ENCODE measurements at places on chromosomes 16 and 17.

GRCh38 chr16:70725024-70725911, 39.4 kb upstream of the MTSS2 start:
- no peak for DNase-seq

GRCh38 chr16:83258366-83258928, 549.3 kb upstream of the HSBP1 start:
- no peak for DNase-seq

DNA sequence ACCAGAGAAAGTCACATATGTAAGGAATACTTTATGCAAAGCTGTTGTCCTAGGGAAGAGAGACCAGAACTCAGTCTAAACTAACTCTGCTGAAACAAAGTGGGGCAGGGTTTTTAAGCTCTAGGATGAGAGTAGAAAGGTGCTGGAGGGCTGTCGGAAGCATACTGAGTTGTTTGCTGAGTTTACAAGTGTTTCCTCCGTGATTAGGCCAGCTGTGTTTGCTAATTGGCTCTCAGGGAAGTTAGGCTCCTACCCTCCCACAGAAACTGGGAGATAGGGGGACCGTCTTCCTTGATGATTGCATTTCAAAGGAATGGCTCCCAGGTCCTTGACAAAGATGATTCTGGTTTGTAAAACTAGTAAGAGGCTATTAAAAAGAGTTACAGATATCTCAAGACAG, 24.4 kb upstream of the CRYM start:
- DNase-seq, result no peak

DNA sequence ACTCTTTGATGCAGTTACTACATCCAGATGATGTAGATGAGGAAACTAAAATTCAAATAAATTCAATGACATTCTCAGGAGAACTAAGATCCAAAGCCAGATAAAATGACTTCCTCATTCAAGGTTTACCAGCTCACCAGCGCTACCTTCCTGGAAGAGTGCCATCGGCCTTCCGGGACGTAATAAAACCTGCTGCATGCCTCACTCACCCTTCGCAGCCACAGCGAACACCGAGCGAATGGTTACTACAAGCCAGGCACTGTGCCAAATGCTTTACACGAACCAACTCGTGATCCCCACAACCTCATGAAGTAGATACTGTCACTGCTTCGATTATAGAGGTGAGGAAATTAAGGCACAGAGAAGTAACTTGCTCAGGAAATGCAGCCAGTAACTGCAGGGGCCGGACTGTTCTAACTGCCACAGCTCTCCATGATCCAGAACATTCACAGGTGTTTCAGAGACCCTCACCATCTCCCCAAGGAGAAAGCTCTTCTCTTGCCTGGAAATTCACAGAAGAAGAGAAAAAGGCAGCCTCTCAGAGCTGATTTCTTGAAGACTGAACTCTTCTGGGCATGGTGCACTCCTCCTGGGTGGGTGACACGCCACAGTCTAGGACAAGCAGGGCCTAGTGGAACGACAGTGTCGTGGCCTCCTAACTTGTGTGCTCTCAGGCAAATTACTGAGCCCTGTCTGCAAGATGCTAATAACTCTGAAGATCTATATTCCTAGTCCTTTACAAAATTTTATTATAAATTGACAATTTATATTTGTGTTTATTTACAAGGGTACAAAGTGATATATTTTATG, 46.8 kb downstream of the HIC1 start:
- no peak for DNase-seq

- no peak for DNase-seq
Measured at GRCh38 chr16:24996731-24997130, 18.4 kb downstream of the ARHGAP17 start.

- no peak for DNase-seq
Measured at GRCh38 chr17:69949973-69950695, 124.9 kb upstream of the KCNJ16 start.

DNA sequence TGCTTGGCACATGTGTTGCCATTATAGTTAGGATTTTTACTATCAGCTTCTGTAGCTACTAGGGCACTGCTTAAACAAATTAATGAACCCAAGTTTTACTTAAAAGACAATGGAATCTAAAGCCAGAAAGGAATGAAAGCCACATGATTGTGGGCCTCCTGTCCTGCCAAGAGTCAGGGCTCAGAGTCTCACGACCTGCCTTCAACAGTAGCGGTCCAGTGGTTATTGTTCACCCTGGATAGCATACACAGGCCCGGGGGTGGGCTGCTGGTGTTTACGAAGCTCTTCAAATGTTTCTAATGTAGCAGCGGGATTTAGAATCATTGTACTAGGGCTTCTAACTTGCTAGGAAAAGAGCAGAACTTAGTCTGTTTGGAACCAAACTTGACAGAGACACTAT, 7.8 kb downstream of the GABARAPL2 start:
- no peak for DNase-seq

GRCh38 chr16:4767872-4768548, 1.0 kb upstream of the ZNF500 start:
- DNase-seq, result no peak

DNA sequence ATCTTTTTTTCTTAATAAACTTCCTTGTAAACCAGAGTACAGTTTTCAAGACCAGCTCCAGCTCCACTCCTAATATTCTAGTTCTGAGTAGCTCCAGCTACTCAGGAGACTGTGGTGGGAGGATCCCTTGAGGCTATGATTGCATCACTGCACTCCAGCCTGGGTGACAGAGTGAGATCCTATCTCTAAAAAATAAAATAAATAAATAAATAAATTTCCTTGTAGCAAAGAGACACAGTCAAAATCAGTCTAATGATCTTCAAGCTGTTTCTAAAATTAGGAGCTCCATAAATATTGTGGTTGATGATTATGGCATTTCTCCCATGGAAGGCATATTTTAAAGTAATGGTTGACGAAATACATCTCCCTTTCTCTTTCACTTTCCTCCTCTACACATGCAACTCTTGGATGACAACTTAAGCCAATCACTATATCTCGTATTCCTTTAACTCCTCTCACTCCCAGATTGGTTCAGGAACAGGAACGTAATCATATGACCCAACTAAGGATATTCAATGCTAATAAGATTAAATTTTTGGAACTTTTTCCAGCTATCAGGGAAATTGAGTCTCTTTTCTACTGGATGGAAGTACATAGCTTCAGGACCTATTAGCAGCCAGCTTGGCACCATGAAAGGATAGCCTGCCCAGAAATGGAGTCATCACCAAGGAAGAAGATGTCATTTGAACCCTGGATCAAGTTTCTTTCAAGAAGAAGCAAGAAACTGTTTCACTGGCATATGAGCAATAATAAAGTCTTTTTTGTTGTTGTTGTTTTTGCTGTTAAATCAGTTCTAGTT, 42.1 kb upstream of the TAOK1 start:
- no peak for DNase-seq

DNA sequence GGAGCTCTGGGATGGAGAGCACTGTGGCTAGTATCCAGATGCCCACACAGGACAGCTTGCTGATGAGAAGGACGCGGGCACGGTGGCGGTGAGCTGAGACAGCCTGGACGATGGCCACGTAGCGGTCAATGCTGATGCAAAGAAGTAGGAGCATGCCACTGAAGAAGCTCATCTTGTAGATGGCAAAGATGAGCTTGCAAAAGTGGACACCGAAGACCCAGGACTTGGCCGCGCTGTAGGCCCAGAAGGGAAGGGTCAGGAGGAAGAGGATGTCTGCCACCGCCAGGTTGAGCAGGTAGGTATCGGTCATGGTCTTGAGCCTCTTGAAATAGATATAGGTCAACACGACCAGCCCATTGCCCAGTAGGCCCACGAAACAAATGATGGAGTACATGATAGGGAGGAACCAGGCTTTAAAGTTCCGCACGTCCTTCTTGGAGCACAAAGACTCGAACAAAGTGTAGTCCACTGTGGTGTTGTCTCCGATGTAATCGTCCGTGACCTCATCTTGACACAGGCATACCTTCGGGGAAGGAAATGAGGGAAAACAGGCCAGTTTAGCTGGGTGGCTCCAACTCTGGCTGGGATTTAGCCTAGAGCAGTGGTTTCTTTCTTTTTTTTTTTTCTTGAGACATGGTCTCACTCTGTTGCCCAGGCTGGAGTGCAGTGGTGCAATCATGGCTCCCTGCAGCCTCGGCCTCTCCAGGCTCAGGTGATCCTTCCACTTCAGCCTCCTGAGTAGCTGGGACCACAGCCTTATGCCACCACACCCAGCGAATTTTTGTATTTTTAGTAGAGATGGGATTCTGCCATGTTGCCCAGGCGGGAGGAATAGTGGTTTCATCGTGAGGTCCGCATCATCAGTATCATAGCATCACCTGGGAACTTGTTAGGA, 9.7 kb downstream of the CCR7 start:
- no peak for DNase-seq

- DNase-seq, result no peak
Measured at GRCh38 chr17:79814127-79814973, 17.5 kb upstream of the CBX8 start.

GRCh38 chr16:30967795-30968194, 10.2 kb downstream of the SETD1A start:
- no peak for DNase-seq

DNA sequence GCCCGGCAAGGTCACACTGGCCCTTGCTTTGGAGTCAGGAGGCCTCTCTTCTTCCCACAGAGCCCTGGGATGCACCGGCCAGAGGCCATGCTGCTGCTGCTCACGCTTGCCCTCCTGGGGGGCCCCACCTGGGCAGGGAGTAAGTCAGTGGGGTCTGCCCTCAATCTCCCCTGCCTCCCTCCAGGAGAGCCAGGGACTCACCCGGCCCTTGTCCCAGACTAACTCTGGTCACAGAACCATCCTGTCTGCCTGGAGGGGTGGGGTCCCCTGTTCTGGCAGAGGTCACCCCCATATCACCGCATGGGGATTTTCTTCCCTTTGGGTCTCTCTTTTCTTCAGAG, 222 bp downstream of the ZG16B start:
- DNase-seq, result no peak

DNA sequence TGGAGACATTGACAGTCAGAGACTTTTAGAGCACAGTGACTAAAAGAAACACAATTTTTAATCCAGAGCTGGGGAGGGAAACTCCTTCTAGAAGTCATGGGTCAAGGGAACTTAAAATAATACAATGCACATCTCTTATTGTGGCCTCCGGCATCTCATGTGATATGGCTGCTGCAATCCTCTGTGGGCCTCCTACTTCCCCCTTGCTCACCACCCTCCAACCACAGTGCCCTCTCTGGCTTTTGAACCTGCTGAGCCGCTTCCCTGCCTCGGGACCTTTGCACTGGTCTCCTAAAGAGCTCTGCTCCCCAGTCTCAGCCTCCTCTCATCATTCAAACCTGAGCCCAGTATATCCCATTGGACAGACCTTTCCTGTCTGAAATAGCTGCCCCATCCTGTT, 47.6 kb downstream of the HS3ST2 start:
- DNase-seq, result no peak

DNA sequence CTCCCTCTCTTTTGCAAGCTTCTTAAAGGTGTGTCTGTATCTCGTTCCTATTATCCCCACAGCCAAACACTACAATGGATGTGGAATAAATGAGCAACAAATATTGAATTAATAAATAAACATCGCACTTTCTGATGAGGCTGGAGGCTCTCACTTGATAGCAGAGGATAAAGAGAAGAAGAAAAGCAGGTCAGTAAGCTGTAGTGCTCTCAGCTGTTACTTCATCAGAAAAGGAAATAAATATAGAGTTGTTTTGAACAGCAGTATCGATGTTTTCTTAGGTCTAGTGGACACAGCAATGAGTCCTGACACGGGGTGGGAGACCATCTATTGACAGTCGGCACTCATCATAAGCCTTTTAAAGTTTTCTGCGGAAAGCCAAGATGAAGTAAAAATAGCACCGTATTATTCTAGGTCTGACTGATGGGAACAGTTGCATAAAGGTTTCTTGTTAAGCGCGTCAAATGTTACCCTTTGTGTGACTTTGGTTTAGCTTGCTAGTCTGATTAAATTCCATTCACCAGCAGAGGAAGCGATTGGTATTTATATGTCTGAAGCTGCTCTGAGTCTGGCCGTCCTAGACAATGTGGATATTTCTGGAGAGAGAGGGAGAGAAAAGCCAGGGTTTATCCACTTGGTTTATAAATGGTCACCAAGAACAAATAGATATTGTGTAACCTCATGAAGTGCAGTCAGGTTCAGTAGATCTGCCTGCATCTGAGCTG, 646.1 kb downstream of the CDH11 start:
- DNase-seq, result no peak

DNA sequence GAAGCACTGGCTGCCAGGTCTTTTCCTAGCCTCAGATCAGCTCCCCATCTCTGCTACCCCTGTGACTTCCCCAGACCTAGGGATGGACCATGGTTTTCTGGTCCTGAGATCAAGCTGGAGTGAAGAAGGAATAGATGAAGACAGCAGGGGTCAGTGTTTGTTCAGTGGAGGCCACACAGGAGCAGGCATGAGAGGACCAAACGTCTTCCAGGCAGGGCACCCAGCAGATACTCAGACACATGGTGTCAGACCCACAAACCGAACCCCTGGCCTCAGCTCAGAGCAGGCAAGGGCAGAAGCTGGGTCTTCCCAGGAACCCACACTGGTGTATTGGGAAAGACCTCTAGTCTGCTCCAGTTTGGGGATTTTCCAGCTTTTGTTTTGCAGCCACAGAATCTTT, 189.7 kb downstream of the IRX5 start:
- no peak for DNase-seq

GRCh38 chr16:76193906-76194615, 83.1 kb upstream of the CNTNAP4 start:
- no peak for DNase-seq

DNA sequence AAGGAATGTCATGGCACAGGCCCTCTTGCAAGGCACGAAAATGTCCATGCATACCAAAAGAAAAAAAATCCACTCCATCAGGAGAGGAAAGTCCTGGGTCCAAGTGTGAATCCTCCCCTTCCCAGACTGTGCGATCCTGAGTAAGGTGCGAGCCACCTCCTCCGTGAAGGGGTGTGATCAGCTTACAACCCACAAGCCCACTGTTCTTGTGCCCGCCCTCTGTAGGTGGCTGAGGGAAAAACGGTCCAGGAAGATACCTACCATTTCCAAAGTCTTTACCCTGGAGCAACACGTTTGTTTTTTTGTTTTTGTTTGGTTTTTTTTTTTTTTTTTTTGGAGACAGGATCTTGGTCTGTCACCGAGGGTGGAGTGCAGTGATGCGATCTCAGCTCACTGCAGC, 116.5 kb downstream of the ZNF423 start:
- no peak for DNase-seq

DNA sequence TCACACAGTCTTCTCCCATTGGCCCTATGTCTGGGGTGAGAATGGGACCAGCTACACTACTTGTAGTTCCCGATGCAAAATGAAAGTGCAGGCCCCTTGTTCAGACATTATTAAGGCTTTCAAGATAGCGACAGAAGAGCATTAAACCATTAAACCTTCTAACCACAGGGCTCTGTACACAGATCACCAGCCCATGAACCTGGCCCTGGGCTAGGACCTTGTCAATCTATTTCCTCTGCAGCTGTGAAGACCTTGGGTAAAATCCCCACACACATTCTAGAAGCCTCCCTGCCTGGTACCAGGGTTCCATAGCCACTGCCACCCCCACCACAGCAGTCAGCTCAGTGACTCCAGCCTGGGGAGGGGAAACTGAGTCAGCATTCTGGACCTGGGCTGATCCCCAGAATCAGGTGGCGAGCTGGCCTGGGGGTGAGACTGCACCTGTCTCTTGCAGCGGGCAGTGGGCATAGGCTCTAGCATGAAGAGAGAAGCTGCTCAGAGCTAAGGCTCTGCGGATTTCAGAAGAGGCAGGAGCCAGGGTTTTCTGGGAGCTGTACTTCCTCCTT, 119.7 kb upstream of the LHX1 start:
- no peak for DNase-seq

Data from iPS DF 6.9 (cell line).